ENCODE measurements at places on chromosomes 2 and 18.

DNA sequence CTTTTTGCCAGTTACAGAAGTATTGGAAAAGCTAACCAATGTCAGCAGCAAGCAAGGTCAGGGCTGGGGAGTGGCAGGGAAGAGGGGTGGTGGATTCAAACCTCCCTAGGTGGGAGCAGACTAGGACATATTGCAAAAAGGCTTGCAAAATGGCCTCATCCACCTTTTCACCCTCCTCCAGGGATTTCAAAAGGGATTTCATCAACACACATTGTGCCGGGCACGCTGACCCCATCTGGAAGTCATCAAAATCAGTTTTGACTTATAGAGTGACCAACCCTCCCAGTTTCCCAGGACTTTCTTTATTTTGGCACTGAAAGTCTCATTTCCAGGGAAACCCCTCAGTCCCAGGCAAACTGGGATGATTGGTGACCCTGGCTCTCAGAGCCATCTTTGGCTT lies 94.7 kb downstream of the BIN1 start:
- no peak for DNase-seq

DNA sequence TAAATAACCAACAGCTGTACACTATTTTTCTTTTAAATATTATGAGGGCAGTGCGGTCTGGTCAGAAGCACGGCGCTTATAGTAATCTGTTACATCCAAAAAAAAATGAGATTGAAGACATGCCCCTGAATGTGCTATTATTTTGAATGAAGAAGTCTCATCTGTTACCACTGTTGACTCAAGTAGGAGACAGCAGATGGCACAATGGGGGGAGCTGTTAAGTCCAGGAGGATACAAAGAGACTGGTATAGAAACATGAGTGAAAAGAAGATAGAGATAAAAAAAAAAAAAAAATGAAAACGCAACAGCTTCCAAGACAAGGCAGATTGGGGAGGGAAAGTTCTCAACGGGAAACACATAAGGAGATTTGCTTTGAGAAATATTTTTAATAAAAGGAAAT lies 425.5 kb upstream of the PKDCC start:
- DNase-seq, result no peak

- no peak for DNase-seq
Observed at GRCh38 chr18:64444819-64445218, 295.9 kb upstream of the LINC00305 start.

GRCh38 chr2:57776916-57777315 lies 269.7 kb upstream of the VRK2 start:
- no peak for DNase-seq

DNA sequence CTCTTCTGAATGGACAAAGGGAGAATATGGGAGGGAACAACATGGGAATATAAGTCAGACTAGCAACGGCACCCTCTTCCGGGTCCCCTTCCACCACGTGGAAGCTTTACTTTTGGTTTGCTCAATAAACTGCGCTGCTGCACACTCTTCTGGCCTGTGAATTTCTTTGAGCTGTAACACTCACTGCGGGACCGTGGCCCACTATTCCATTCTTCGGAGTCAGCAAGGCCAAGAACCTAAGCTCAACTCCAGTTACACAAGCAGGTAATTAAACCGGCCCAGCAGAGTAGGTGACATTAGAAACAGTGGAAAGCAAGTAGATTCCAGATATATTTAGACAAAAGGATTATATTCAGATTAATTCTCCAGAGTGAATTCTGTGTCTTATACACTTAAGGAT lies 697.4 kb upstream of the NXPH2 start:
- no peak for DNase-seq

DNA sequence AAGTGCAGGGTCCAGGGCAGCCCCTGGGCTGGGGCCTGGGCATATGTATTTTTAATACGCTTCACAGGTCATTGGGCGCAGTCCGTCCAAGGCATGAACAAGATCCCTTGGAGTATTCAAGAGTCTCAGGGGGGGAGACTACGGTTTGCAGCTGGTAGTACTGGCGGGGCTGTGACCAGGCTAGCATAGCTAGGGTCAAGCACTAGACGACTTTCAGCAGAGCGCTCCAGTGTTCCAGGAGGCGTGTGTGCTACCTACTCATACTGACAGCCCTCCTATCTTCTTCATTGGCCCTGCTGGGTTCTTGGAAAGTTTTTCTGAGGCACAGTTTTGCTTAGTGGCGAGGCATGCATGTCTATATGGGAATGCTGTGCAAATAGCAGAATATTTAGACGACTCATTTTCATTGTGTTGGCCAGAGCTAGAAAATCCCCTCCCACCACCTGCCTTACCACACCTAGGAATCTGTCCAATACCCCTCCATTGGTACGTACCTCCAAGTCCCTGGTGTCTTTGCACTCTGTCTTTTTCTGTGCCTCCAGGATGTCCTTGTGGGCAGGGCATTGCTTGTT lies 68.2 kb downstream of the GLI2 start:
- DNase-seq, result no peak

GRCh38 chr2:118848381-118849225 lies 1.2 kb upstream of the EN1 start:
- peak; percentile 70 for DNase-seq

- DNase-seq, result no peak
Observed at GRCh38 chr2:45554742-45555140, 56.3 kb downstream of the SRBD1 start.

- no peak for DNase-seq
Observed at GRCh38 chr18:26356045-26356785, 130.0 kb downstream of the TAF4B start.

- DNase-seq, result no peak
Observed at GRCh38 chr2:232476791-232477190, 10.8 kb downstream of the ECEL1 start.

GRCh38 chr2:18413676-18414396 lies 146.6 kb downstream of the RDH14 start:
- no peak for DNase-seq

DNA sequence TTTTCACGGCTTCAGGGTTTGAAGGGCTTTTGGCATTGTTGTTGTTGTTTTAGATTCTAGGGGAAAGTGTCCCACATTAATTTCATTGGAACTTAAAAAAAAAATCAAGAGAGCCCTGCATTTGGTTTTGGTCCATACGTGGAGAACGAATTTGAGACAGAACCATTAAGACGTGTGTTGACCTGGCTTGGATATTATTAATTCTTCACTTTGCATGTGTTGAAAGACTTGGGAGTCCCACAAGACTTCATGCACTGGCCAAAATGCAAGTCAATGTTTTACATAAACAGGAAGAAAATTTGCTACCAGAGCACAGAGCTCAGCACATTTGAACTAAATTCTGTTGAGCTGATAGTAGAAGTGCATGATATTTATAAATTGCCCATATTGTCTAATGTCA lies 761.2 kb upstream of the ACVR2A start:
- no peak for DNase-seq

DNA sequence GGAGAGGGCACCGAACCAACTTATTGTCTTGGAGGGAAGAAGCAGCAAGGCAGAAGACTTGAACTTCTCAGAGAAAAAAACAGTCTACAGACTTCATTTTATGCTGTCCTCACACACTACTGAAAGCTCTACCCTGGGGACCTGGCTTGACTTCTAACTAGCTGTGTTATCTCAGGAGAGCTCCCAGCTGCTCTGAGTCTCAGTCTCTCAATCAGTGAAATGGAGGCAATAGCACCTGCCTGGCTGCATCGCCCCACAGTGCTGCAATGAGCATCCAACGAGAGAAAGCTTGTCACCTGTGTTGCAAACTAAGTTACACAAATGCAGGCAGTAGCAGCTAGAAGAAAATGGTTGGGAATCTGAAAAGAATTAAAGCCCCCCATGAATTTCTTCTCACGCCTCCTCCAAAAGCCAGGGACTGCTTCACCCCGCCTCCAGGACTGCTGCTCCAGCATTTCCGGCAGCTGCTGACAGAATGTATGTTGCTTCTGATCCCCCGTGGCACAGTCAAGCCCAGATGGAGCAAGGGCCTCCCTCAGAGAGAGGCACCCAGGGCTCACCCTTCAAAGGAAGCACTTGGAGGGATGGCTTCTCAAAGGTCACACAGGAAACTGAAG lies 116.3 kb downstream of the BCL11A start:
- no peak for DNase-seq

- DNase-seq, result no peak
Observed at GRCh38 chr2:46643951-46644350, 164.6 kb downstream of the TMEM247 start.

DNA sequence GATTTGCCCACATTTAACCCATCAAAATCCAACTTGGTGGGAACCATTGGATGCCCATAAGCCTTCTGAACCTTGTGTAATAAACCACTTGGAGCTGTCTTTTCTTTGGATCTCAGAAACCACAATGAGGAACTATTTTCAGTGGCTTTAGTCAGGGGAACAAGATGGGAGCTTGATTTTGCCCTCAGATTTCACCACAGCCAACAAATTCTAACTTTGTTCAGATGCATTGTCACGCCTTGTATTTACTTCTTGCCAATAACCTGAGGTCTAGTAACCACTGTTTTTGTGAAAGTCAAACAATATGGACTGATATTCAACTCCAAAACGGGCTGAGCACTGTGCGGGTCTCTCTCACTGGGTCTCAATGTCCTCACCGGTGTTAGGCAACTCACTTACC lies 508.2 kb downstream of the TNS1 start:
- no peak for DNase-seq

- no peak for DNase-seq
Observed at GRCh38 chr2:71082402-71083252, 14.2 kb downstream of the NAGK start.

DNA sequence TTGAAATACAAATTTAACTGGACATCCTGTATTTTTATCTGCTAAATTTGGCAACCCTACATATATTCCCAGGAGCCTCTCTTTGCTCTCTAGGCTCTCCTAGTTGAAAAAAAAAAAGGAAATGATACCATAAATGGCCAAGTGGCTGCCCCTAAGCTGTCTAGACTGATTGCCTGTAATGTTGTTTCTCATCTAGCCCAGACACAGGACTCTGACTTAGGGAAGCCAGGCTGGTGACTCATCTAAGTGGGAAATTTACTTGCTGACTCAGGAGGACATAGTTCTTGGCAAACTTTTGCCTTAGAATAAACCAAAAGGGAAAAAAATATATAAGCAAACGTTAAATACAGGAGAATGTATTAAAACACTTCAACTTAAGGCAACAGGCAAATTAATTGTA lies 14.6 kb upstream of the ITGAV start:
- no peak for DNase-seq

GRCh38 chr18:9631814-9632496 lies 17.6 kb upstream of the PPP4R1 start:
- DNase-seq, result no peak

- no peak for DNase-seq
Observed at GRCh38 chr2:232979871-232980461, 33.1 kb downstream of the NGEF start.

DNA sequence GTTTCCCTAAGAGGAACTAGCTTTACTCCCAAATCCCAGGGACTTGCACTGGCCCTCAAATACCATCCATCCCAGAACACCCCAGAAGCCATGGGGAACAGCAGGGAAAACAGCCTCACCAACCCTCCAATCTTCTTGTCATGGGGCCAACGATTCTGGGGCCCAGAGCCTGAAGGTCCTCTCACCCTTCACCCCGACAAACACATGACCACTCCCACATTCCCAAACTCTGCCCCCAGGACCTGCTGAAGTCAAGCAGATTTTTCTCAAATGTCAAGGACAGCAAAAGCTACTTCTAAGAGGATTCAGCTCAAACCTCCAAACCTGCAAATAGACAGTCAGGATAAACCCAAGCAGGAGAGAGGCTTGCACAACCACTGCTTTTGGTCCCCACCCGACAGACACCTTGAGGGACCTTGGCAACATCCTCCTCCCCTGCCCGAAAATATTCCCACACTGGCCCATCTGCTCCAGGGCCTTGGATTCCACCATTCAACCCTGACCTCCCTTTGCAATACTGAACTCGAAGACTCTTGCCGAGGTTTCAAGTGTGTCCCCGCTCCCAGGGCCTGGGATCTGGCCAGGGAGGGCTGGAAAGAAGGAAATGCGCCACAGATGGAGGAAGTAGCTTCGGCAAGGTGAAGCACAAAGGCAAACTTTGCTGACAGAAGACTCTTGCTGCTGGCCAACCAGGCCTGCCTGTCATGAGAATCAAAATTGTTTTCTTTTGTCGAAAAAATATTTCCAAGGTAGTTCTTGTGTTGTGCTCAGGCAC lies 143.3 kb downstream of the ZFP36L2 start:
- no peak for DNase-seq

DNA sequence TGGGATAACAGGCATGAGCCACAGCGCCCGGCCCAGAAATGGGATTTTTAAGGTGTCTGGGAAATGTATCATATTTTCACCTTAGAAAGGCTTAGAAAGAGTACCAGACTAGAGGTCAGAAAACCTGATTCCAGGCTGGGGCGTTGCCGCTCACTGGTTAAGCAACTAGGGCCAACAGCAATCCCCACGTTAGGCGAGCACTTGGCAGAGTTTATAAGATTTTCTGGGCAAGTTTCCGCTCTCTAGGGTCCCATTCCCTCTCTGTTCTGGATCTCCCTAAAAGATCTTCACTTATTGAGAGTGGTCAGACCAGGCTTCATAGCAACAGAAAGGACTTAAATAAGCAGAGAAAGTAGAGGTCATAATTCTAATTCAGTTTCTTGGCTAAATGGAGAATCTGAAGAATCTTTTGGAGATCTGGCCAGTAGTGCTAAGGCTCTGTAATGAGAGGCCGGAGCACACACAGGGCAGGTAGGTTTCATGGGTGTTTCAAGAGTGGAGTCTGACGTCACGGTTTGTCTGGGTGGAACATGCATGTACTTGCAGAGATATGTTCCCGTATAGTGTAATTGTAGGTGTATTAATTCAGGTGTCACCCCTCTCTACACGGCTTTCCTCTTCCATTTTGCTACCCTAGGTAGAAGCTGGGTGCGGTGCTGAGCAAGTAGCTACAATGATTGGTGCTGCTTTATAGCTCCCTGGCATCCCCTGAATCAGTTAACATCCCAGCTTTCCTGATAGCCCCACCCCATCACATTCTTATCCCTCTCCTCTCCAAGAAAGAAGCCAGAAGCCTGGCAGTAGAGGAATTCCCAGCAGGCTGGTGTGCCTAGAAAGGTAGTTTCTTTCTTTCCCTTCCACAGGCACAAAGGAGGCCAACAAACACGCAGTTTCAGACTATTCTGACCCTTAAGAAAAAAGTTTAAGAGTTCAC lies 4.4 kb upstream of the SMAD7 start:
- DNase-seq, result no peak

- no peak for DNase-seq
Observed at GRCh38 chr2:118772487-118773200, 74.8 kb downstream of the EN1 start.

- no peak for DNase-seq
Observed at GRCh38 chr2:46846536-46846935, 69.1 kb downstream of the MCFD2 start.

DNA sequence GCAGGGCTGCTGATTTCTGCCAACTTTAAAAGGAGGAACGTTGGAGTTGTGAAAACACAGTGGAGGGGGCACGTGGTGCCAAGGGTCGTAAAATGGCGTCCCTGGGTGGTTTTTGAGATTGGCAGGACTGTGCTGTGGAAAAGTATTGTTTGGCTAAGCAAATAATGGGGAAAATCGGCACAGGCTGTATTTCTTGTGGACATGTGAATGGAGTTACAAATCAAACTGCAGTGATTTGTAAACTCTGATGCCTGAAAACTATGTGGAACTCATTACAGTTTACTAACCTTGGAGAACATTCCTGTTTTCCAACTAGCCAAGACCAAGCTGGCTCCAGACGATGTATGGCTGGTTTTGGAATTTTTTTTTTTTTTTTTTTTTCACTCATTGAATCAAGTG lies 68.7 kb downstream of the KCTD1 start:
- no peak for DNase-seq

GRCh38 chr2:71532327-71532726 lies 79.0 kb downstream of the DYSF start:
- no peak for DNase-seq

Measured in H1 (cell line).